Stimulated activated CD8-positive, alpha-beta memory T cell treated with anti-CD3 and anti-CD28 coated beads, Interleukin-4, amount 100 ng/mL, for 1 hour (primary cell): ENCODE measurements at places on chromosomes 2 and 18.

DNA sequence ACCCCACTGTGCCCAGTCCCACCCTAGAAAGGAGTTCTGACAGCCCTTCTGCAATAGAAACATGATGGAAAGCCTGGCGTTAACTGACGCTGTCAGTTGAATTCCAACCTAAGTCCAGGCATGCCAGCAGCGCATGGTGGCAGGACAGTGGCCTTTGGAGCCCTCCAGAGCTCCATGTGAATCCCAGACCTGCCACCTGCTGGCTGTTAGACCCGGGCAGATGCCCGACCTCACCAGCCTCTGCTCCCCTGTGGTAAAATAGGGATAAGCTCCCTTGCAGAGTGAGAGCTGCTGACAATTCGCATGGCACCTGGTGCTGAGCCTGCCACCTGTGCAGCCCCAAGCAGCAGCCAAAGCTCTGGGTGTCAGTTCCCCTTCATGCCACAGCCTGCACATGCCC lies 138.6 kb downstream of the LOXHD1 start:
- DNase-seq = no peak

DNA sequence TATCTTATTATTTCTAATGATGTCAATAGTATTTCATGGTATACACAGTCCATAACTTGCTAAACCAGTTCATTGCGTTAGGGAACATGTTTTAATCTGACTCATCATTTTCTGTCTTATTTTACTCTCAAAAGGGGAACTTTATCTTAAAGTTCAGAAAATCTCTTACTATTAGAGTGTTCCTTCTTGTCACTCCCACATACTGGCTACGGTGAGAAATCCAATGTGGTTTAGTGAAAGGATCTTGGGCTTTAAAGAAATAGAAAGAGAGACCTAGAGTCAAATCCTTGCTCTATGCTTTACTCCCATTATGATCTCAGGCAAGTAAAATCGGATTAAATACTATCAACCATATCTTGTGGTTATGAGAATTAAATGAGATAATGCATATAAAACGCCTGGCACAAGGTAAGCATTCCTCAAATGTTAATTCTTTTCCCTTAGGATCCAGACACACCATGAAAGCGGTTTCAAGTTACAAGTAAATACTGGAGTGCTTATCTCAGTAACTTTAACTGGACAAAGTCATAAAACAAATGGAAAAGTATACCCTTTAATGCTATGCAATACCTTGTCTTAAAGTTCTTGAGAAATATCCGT lies 576.0 kb downstream of the ARHGAP15 start:
- DNase-seq = no peak

DNA sequence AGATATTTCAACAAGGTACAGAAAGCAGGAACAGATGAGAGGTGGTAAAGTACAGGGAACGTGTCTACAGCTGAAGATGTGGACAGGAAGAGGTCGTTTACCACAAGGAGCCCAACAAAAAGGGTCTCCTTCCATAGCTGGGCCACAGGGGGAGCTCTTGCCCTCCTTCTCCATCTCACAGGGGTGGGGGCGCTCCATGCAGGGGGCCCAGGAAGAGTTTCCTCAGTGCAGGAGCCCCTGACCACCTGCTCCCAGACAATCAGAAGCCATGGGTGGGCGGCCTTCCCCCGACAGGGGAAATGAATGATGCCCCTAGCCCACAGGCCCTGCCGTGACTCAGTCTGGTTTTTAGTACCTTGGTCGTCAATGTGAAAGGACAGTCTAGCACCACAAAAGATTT lies 163.6 kb upstream of the ZNF516 start:
- no peak for DNase-seq

- no peak for DNase-seq
These were observed 789.7 kb upstream of the SLC39A10 start for GRCh38 chr2:194867328-194867727.

- no peak for DNase-seq
These were observed 157.0 kb upstream of the TNP1 start for GRCh38 chr2:217016796-217017419.

GRCh38 chr18:76672627-76673026 lies 149.7 kb upstream of the ZNF236 start:
- DNase-seq = no peak

GRCh38 chr2:650343-651310 lies 26.6 kb downstream of the TMEM18 start:
- no peak for DNase-seq

- DNase-seq = no peak
These were observed 526 bp downstream of the CHN1 start for GRCh38 chr2:175004730-175004979.

- DNase-seq = no peak
These were observed 67.4 kb downstream of the MYO3B start for GRCh38 chr2:170245312-170245711.

DNA sequence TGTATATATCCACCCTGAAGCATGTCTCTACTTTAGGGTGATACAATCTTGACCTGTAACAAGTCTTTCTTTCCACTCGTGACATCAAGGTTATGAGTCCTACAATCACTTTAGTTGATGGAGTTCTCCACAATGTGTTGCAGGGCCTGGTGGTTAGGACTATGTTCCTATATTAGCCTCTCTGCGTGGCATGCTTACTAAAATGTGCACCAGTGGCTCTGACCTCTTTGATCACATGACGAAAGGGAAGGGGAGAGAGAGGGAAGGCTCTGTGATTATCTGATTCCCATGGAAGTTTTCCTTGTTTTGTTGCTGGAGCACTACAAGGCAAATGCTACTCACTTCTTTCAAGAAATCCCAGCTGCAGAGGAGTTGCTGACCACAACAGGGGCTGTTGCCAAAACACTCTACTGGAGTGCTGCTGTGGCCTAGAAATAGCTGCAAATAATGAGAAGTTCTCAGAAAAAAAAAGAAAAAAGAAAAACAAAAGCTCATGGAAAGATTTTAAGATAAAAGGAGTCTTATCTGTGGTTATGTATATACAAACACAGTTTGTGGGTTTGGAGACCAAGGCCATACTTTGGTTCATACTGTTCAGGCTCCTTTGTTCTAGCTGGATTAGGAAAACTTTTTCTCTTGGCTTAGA lies 272.8 kb upstream of the MMADHC start:
- no peak for DNase-seq

GRCh38 chr18:31010601-31011000 lies 31.9 kb downstream of the DSC3 start:
- no peak for DNase-seq

DNA sequence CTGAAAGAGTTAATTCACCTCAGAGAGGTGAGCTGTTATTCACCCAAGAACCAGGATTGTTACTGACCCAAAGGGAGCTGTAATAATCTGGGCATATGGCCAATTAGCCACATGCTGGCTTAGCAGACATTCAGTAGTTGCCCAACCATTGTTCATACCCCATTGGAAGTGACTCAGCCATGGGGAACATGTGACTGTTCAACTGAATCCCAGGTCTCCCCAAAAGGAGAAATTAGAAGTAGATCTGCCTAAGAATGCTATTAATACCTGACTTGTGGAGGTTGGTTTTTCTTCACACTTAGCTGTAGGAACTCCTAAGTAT lies 272.6 kb upstream of the UBE2E3 start:
- no peak for DNase-seq

GRCh38 chr2:156517419-156517818 lies 81.2 kb downstream of the GPD2 start:
- no peak for DNase-seq

DNA sequence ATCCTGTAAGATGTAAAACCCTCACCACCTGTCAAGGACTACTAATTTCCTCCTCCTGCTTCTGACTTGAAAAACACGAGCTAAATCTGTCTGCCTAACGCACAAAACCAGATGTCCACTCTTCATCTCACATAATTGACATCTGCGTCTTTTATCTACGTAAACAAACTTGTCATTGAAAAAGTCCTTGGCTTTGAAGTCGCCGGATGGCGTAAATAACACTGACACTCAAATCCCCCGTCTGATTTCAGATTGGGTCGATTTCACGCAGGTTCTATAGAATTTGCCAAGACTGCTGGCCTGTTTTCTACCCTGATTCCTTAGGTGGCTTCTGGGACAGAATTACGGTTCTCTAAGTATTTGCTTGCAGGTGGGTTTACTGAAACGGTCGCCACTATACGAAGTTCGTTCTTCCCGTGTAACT lies 539 bp upstream of the MOB4 start:
- no peak for DNase-seq

GRCh38 chr2:228479014-228479413 lies 297.5 kb upstream of the SPHKAP start:
- DNase-seq = no peak

DNA sequence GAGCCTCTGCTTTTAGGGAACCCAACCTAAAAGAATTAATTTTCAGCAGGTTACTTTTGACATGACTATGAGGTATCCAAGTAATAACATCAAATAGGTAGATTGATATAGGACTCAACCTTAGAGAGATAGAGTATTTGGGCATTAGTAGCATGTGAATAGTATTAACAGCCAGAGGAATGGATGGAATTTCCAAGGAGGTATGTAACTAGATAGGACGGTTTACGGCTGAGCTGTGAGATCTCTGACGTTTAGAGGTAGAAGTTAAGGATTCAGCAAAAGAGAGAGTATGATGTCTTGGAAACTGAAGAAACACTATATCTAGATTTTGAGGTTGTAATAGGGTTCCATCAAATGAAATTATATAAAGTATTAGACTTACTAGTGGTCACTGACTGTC lies 70.3 kb downstream of the HNMT start:
- no peak for DNase-seq

GRCh38 chr2:64124571-64124970 lies 19.6 kb downstream of the PELI1 start:
- DNase-seq = no peak
